Left renal pelvis (tissue), 4 donors: ENCODE measurements at places on chromosomes 2 and 18. TPM values are rescaled to one million over a fixed set of nuclear protein-coding genes. Genes with fewer than 3 reads are reported as not detected.

- DNase-seq, result no peak
These were observed 261.7 kb upstream of the TNP1 start for GRCh38 chr2:217121565-217121964.

DNA sequence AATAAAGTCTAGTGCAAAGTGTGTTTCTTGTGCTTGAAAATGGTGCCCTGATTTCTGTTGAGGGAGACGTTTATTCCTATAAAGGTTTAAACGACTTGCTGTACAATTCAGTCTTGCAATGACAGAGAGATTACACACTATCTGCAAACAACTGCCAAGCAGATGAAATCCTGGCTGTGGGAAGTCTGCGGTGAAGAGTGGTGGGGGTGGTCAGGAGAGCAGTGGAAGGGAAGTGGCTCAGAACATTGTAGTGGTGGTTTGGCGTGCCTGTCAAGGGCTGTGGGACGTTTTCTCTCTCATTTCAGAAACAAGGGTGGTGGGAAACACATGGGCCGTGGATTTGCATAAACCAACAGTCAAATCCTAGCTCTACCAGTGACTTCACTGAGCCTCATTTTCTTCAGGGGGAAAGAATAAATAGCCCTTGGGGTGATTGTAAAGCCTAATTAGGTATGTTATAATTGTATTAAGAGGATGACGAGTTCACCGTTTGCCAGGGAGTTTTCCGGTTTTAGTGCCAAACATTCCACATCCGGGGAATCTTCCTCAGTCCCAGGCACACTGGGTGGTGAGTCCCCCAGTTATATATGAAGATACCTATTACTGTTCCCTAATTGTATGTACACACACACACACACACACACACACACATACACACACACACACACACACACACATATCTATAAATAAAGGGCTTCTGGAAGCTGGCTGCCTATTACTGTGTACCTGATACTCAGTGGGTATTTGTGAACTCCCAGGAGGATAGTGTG, 115.0 kb downstream of the SPTBN1 start:
- no peak for DNase-seq

DNA sequence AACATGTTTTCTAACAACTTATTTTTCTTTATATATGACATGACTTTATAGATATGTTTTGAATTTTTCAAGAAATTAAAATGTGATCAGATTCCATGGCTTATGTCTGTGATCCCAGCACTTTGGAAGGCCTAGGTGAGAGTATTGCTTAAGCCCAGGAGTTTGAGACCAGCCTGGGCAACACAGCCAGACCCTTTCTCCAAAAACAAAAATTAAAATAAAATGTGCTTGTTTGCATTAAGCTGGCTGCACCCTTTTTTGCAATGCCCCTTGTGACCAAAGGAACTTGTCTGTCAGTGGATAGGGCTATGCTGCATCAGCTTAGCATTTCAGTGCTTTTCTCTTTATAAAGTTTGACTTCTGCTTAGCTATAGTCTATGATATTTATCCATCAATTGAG, 2.3 kb upstream of the INO80D start:
- DNase-seq, result no peak

- no peak for DNase-seq
These were observed 17.2 kb downstream of the MYO1B start for GRCh38 chr2:191262436-191262835.

DNA sequence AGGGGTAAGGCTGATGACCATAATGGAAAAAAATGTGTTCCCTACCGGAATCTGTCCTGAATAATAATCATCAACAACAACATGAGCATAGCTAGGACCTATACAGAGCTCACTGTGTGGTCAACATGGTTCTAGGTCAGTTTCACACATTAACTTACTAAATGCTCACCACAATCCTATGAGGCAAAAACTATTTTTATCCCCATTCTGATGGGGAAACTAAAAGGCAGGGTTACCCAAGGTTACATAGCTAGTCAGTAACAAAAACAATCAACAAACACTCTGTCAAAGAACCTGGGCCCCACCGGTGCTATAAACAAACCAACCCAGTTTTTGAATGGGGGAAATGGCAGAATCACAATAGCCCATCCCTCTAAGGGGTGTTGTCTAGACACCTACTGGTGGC, 40.1 kb downstream of the AOX1 start:
- no peak for DNase-seq

DNA sequence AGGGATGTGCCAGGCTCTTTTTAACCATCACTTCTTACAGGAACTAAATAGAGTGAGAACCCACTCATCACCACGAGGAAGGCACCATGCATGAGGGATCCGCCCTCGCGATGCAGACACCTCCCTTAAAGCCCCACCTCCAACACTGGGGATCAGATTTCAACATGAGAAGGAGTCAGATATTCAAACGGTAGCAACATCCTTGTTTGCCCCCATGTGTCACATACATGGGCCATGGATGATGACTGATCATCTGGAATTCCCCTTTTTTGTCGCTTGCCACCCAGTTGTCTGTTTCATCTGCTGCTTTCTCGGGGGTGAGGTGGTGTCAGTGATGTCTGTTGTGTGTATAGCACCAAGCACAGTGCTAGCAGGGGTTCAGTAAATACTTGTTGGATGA, 57.9 kb downstream of the NCK2 start:
- no peak for DNase-seq

DNA sequence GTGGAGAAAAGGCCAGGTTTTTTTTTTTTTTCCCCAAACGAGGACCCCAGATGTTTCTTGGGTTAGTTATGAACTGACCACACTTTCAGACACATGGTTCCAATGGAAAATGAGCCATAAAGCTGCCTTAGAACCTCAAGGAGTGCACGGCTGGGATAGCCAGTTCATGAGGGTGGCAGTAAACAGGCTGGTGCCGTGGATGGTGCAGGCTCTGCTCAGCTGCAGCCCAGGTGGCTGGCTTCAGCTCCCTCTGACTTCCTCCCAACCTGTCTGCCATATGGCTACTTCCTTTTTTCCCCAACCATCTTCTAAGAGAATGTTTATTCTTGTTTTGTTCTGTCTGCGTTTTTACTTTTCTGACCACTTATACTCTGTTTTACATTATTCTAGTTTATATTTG, 109.8 kb upstream of the LMAN1 start:
- no peak for DNase-seq

The MC2R gene
- polyA plus RNA-seq, result not detected

GRCh38 chr2:8421658-8422449, 260.0 kb upstream of the ID2 start:
- no peak for DNase-seq

The NOSTRIN gene
- 38.5 TPM for polyA plus RNA-seq

GRCh38 chr2:96225016-96225533, 16.4 kb upstream of the STARD7 start:
- DNase-seq, result no peak

GRCh38 chr18:56146565-56146964, 491.8 kb downstream of the TXNL1 start:
- no peak for DNase-seq

The ANKRD30BL gene
- 0.98 TPM for polyA plus RNA-seq

The SPDYA gene
- 4.0 TPM for polyA plus RNA-seq

The CHRNG gene
- polyA plus RNA-seq, result 2.2 TPM

The PDE11A gene
- 9.8 TPM for polyA plus RNA-seq

DNA sequence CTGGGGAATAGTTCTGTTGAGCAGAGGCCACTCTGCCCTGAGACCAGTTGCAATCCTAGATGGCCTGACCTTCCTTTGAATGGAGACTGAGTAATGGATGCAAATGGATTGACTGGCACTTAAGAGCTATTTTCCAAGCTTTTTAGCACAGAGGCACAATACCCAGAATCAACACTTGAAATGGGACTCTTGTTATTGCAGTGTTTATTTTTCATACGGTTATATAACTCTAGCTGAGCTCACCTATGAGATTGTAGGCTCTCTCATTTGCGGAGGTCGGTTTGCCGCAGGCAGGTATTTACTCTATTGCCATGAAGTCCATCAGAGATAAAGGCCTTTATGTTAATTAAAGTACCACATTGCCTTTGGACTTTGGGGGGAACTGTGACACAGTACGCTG, 422.3 kb upstream of the CELF4 start:
- no peak for DNase-seq
